ENCODE measurements at places on chromosomes 1 and 21.

DNA sequence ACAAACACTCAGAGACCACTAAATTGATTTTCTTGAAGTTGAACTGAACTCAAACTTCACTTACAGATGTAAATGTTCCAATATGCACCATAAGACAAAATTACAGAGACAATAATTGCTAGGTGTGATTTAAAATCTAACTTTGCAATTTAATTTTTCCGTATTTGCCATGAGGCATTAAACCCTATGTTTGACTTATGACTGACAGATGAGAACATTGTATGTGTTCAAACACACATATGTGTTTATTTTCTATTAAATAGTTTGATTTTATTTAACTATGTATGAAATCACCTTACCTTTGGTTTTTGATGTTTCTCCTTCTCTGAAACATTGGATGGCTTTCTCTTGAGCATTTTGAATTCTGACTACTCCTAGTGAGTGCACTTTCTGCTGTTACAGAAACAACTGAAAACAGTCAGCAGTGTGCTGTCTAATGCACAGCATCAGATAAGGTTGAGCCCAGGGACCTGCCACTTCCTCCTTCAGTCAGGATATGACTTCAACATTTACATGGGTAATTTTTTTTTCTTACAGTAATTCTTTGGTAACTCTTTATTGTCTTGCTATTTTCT, at the start of gene SAMSN1:
SAMSN1 (minus strand) TSS at position 410 of the 575 bp plus-strand sequence; CDS start at position 356, 54 bp downstream.
- DNase-seq: no peak

DNA sequence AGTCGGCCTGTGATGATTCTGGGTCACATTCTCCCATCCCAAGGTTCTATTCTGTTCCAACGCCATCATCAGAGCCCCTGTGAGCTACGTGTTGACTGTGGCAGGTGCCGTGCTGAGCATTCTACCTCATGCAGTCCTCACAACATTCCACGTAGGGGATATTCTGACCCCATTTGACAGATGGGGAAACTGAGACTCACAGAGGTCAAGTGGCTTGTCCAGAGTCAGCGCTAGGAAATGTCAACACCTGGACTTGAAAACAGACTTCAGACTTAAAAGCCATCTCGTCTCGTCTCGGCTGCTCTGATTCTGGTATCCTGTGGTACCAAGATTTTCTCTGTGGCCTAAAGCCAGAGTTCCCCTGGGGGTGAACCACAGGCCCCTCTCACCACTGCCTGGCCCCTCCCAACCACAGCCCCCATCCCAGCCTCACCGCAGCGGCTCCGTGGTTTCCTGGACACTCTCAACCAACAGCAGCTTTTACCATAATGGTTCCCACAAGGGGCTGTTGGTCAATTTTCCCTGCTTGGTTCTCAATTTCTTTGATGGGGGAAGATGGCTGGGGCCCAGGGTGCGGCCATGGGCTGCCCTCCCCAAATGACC, 39.6 kb downstream of the SDC3 start:
- no peak for DNase-seq

DNA sequence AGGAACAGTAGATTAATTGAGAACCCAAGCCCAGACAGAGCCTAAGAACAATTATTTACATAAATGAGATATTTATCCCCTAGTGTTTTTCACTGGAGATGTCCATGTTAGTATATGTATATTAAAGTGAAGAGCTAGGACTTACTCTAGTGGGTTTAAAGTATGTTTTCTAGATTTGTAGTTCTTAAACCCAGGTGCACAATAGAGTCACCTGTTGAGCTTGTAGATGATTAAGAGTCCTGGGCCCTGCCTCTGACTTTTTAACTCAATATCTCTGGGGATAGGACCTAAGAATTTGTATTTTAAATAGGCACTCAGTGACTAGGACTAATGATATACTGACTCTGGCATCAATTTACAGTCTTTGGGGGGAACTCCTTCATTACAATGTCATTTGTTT, 112.8 kb downstream of the DNAH14 start:
- no peak for DNase-seq

GRCh38 chr1:66831529-66832239, 30.6 kb upstream of the INSL5 start:
- DNase-seq: no peak

GRCh38 chr1:194161591-194161990, 975.2 kb upstream of the B3GALT2 start:
- DNase-seq: no peak

GRCh38 chr1:116257341-116257767, 115.7 kb upstream of the ATP1A1 start:
- DNase-seq: no peak

DNA sequence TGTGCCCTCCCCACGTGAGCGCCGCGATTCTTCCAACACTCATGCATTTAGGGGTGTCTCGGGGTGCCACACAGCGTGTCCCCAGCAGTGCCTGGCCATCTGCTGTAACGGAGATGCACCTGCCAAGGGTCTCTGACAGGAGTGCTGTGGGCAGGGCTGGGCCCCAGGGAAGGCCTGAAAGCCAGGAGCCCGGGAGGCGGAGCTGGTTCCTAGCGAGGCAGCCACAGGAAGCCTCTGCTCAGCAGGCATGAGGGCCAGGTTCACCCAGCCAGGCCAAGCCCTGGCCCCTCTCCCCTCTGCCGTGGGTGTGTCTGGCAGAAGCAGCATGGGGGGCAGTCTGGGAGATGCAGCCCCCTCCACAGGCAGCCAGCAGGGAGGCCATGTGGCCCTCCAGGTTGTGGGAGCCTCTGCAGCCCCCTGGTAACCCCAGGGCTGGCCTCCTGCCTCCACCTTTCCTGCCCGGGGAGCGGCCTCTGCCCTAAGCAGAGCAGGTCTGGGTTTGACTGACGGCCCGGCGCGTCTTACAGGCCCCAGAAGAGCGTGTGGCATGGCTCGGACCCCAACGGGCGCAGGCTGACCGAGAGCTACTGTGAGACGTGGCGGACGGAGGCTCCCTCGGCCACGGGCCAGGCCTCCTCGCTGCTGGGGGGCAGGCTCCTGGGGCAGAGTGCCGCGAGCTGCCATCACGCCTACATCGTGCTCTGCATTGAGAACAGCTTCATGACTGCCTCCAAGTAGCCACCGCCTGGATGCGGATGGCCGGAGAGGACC, 30.4 kb downstream of the SLC19A1 start:
- no peak for DNase-seq

- DNase-seq: no peak
Observed at GRCh38 chr21:20997311-20997635, 936 bp upstream of the NCAM2 start.

GRCh38 chr1:100581096-100581705, 43.3 kb downstream of the GPR88 start:
- DNase-seq: no peak

- DNase-seq: no peak
Observed at GRCh38 chr1:68293609-68294366, 61.5 kb upstream of the WLS start.

DNA sequence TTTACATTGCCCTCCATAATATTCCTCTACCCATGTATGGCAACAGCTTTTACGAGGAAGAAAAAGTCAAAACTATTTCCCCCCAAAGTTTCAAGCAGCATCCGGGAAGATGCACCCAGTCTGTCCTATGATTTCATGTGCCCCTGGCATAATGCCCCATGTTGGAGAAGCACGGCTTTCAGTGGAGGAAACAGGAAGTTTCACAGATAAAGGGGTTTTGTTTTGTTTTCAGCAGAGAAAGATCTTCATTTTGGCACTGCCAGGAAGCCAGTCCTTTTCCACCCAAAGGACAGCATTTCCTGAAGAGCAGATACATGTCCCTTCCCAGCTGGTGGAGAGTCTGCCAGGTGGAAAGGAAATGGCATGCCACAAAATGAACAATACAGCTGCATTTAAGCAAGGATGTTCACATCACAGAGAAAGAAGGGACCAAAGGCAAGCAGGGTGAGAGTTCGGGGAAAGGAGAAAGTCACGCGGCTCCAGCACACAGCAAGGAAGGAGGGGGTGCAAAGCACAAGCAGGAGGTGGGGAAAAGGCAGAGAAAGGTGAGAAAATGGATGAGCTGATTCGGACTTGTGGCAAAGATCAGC, 95.3 kb upstream of the HIVEP3 start:
- DNase-seq: no peak

DNA sequence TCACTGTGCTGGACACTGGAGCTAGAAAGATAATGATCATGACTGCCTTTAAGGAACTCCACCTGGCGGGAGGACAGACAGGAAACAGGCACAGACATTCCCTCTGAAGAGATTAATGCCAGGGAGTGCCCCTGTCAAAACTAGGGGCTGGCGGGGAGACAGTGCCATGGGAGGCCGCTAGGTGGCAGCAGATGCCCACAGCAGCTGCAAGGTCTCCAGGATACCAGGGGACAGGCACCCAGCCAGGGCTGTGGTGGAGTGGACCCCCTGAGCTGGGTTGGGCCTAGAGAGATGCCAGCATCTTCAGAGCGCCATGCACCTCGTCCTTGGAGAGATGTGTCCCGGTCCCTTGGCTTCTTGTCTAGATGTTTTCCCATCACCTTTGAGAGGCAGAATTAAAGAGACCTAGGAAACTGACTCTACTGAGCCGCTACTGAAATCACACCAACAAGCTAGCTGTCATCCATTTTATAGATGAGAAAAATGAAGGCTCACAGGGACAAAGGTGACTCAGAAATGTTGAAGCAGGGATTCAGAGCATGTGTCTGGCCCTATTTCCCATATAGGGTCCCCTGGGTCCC, 3.6 kb downstream of the REN start:
- DNase-seq: peak; percentile 41

- no peak for DNase-seq
Observed at GRCh38 chr1:169217636-169218035, 111.1 kb downstream of the ATP1B1 start.

DNA sequence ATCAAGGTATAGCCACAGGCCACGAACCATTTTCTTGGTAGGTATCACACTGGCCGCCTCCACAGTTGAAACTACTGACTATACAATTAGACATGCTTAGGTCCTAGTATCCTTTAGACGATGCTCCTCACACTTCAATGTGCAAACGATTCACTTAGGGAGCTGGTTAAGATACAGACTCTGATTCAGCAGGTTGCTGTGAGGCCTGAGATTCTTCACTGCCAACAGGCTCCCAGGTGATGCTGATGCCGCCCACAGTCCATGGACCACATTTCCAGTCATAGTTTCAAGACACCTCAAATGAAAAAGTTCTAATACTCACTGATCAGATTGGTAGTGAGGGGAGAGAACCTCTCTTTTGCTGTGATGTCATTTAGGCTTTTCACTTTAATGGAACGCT, 6.8 kb downstream of the ATP5PO start:
- DNase-seq: no peak

- DNase-seq: no peak
Observed at GRCh38 chr1:112934577-112934976, 21.4 kb downstream of the SLC16A1 start.

- no peak for DNase-seq
Observed at GRCh38 chr1:236502972-236503639, 20.7 kb upstream of the LGALS8 start.

DNA sequence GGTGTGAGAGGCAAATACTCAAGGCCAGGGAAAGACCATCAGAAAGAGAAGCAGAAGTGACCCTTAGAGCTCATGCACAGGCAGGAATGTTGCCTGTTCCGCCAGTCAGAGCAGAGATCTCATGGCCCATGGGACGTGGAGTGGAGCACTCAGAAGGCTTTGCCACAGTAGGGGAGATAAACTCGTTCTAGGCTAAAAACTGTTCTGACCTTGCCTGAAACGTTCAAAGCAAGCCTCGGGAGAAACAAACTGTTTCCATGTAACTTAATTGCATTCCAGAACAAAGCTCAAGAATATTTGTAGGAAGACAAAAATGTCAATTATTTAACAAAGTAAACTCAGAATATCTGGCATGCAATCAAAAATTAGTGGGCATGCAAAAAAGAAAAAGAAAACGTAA, 20.7 kb upstream of the SLC19A1 start:
- DNase-seq: no peak

DNA sequence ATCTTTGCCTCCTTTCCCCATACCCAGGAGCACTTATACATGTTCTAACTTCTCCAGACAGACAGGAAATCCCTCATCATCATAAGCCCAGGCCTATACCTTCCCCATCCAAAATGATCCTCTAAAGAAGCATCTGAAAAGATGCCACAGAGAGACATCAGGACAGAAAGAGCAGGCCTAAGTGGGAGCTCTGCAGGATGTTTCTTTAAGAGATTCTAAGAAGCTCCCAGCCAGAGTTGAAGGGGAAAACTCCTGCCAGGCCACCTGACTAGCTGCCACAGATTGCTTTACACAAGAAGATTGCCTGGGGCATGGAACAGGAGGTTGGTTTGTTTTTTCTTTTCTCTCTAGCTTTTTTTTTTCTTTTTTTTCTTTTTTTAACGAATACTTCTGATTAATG, 275.8 kb downstream of the VAV3 start:
- DNase-seq: no peak

GRCh38 chr21:39720126-39720778, 24.7 kb upstream of the IGSF5 start:
- no peak for DNase-seq
